ENCODE measurements at places on chromosomes 5 and 9.

- no peak for DNase-seq
These were observed 60.3 kb downstream of the TTC39B start for GRCh38 chr9:15246708-15247107.

- DNase-seq = no peak
These were observed 82.0 kb upstream of the TRIM32 start for GRCh38 chr9:116605060-116605459.

GRCh38 chr5:108143581-108143980 is 238.3 kb downstream of the FBXL17 start:
- DNase-seq = no peak

DNA sequence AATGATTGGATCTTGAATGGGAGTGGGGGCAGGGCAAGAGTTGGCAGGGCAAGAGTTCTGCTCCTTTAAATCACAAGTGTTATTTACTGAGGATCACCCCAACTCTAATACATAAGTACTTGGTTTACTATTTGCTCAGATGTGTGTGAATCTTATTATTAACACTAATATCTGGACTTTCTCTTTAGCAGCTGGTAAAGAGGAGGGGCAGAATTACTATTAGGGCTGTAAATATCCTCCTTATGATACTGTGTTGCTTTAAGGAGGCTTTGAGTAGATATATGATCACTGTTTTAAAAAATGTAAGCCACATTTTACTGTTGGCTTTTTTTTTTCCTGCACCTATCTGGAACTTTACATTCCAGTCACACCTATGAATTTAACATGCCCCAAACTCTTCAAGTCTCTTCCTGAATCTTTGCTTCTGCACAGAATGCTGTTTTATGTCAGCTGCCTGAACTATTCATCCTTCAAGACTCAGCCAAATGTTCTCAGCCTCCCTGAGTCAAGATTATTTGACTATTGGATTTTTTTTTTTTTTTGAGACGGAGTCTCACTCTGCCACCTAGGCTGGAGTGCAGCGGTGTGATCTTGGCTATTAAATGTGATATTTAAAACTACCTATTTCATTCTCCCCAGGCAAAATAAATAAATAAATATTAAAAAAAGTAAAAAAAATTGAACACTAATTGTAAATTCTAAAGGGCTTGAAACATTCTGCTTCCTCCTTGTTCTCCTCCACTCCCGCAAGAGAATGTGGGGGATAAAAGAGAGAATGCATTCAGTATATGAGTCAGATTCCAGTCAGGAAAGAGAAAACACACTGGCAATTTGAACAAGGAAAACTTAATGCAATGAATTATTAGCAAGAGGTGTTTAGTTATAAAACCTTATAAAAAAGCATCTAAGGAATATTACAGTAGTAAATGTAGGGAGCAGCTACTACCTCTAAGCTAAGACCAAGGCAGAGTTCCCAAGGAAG is 99.3 kb downstream of the FOCAD start:
- no peak for DNase-seq

- DNase-seq = no peak
These were observed 145.3 kb upstream of the PAPPA start for GRCh38 chr9:116008278-116008677.

GRCh38 chr9:129869585-129870501 is 34.6 kb downstream of the USP20 start:
- no peak for DNase-seq

- no peak for DNase-seq
These were observed 493.5 kb downstream of the EBF1 start for GRCh38 chr5:158606233-158606632.

- no peak for DNase-seq
These were observed 24.1 kb downstream of the WWC1 start for GRCh38 chr5:168315416-168316138.

DNA sequence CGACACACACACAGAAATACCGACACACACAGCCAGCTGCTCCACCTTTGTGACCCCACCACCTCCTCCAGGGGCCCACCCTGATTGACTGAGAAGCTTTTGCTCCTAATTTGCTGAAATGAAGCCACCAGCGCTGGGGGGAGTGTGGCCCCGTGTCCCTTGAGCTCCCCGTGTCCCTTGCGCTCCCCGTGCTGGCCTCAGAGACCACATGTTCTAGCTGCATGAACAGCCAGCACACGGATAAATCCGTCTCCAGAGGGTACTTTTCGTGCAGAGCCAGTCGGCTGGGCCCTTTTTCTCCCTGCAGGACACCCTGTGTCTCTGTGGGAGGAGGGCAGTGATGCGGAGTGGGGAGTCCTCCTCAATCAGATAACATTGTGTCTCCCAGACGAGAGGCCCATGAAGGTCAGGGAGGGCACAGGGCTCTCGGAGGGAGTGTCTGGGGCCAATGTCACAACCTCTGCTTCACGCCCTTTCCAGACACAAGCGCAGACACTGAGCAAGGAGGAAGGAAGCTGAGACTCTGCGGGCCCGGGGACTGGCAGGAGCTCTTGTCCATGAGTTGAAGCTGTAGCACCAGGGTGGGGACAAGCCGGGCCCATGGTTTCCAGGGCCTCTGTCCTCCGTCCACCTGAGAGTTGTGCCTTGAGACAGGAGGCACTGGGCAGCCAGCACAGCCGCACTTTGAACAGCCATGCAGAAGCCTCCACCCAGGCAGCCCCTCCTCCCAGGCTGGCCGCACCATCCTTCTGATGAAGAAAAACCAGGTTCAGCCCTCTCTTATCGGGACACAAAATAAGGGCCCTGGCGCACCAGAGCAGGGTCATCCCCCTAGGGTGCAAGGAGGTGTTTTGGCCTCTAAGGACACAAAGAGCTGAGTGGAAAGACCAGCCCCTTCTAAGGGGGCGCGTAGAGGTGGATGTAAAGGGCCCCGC is 36.4 kb upstream of the SLC6A19 start:
- DNase-seq = no peak

- no peak for DNase-seq
These were observed 112.3 kb downstream of the MARCHF3 start for GRCh38 chr5:126917918-126918614.

DNA sequence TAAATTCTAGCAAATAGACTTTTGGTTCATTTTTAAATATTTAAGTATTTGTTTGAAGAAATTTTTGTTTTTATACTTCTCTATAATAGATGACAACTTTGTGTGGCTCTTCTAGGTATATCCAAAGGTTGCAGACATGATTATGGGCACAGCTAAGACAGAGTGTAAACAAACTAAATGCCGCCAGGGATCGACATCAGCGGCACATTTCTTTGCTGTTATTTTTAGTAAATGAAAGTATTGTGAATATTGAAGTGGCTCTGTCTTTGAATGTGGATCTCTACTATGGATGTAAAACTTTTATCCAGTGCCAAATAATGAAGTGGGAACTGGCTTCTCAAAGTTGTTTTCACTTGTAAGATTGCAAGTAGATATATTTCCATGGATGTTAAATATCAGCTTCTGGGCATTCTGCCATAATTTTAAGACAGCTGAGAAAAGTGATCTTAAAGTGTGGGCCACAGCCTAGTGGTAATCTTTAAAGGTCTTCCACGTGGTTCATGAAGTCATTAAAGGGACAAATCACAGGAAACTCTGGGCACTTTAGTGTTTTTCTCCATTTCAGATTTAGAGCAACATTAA is 589.9 kb downstream of the ZNF608 start:
- no peak for DNase-seq

- no peak for DNase-seq
These were observed 42.2 kb upstream of the SLC28A3 start for GRCh38 chr9:84382720-84383119.

GRCh38 chr9:120306561-120306960 is 273.4 kb downstream of the CDK5RAP2 start:
- no peak for DNase-seq

- no peak for DNase-seq
These were observed 87.6 kb upstream of the NIPAL4 start for GRCh38 chr5:157372472-157372822.

DNA sequence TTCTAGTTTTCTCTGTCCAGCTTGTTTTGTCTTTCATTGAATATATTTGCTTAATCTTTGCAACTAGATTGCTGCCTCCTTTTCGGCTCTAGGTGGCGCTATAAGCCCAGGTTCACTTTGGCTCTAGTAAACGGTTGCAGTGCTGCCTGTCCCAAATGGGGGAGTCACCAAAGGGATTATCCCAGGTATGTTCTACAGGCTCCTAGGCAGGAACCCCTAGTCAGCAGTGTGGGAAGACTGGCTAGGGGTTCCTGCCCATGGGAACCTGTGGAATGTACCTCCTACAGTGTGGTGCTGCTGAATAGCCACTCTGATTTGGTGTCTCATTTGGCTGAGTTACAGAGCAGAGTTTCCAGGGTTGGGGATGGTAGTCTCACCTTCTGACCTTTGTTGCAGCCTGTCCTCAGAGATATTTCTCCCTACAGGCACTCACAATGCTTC is 85.2 kb downstream of the ARSB start:
- no peak for DNase-seq

- no peak for DNase-seq
These were observed 81.4 kb upstream of the RANBP6 start for GRCh38 chr9:6096821-6097220.

GRCh38 chr5:134460551-134460950 is 48.9 kb upstream of the CDKN2AIPNL start:
- no peak for DNase-seq

DNA sequence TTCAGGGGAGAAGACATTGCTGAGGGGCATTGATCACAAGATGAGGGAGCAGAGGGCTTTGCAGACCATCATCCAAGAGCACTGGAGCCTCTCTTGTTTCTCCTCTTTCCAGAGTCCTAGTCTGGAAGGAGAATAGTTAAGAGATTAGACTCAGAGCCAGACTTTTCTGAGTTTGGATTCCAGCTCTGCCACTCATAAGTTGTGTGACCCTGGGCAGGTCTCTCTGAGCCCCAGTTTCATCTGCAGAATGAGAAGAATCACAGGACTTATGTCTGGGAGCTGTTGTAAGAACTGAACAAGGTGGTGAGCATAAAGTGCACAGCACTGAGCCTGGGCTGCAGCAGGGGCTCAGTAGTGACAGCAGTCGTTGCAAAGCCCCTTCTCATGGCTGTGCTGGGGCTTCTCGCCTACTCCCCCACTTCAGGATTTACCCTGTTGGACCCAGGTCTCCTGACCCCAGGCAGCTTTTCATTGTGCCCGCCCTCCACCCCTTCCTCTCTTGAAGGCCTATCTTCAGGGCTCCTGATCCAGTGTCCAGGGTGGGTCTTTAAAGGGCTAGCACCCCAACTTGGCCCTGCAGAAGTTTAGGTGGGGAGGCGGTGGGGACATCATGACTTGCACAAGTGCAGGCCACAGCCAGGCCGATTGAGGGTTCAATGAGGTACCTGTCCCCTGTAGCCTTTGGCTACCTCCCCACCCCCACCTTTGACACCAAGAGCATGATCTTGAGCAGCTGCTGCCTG is 1.5 kb downstream of the SYNPO start:
- DNase-seq = no peak

GRCh38 chr5:172443441-172444109 is 10.8 kb downstream of the SH3PXD2B start:
- DNase-seq = no peak

All from natural killer cell (primary cell).